ENCODE measurements at places on chromosomes 7 and 10.

DNA sequence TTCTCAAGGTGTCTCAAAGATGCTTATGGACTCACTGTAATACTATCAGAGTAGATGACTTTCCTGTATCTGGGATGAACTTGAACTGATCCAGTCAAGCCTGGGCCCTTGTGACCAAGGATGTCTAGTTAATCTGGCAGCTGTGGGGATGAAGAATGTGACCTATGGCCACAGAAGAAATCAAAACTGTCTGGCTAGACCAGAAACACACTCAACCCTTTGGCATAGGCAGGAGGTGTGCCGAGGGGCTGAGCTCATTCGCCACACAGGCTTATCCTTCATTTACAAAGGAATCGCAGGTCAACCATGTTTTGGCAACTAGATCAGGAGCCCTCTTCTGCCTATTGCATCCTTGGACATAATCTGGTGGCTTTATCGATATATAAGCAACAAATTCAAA, 110.6 kb downstream of the ATXN7L1 start:
- no peak for DNase-seq

DNA sequence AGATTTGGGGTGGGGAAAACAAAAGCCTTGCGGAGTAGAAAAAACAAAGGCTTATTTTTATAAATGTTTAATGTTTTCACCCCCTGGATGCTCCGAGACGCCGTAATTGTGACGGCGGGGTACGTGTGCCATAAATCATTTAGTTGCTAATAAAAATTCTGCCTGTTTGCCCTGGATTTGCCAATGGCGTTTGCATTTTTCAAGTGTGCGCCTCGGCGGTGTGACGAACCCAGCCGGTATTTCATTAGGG, 2.5 kb upstream of the TNRC18 start:
- DNase-seq, result peak; percentile 69

- no peak for DNase-seq
These were observed 375 bp upstream of the FGF8 start for GRCh38 chr10:101776161-101776817.

- no peak for DNase-seq
These were observed 50.6 kb downstream of the FAM241B start for GRCh38 chr10:69680610-69681009.

DNA sequence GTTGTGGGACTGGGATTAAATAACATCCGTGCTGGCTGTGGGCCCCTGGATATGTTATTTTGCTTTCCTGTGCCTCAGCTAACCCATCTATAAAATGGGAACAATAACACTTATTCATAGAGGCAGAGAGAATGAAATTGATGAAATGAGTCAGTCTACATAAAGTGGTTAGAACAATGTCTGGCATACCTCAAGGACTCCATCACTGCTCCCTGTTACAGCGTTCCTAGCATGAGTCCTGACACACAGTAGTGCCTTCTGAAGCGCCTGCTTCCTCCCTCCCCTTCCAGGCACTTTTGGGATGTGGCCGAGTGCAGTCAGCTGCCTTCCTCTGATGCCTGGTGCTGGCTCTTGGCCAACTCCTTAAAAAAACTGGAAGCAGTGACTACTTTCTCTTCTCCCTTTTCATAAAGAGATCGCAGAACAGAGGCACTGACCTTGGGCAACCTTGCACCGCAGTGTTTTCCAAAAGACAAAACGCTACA, 108.4 kb upstream of the ZMIZ1 start:
- DNase-seq, result peak; percentile 62

DNA sequence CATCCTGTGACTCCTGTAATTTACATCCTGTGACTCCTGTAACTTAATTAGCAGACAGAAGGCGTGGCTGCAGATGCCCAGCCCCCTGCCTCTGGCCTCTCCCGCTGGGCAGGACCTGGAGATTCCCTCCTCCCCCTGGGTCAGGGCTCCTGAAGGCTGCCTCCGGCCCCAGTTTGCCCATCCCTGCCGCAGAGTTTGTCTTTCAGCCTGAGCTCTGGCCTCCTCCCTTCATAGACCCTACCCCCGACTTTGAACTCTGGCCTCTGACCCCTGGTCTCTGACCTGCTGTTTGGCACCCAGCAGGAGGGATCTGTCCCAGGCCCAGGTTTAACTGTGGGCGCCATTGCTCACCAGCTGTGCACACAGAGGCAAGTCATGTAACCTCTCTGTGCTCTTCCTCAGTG, 45.6 kb downstream of the ELFN1 start:
- no peak for DNase-seq

DNA sequence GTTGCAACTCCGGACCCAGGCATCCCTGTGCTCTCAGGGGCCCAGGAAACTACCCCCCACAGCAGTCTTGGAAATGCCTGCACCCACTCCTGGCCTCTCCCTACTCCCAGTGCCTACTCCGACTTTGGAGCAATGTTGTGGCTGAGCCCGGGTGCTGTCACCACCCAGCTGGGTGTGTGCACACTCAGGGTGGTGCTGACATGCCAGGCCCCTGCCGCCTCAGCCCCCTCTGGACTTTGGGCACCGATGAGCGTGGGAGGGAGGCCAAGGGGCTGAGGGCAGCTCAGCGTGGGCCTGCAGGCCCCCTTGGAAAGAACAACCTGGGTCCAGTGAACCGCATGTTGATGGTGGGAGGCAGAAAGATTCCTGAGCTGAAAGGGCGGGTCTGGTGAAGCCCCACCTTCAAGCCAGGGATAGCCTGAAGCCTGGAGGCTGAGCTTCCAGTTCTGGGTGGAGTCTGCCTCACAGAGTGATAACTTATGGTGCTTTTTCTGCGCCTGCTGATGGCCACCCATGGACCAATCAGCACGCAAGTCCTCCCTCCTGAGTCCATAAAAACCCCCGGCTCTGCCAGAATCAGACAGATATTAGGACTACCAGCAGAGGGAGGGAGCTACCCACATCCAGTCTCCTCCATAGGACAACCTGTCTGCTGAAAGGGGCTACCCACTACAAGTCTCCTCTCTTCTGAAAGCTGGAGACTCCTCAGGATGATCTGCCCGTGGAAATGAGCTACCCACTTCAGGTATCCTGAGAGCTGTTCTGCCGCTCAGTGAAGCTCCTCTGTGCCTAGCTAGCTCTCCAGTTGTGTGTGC, 380.4 kb upstream of the SORCS1 start:
- DNase-seq, result no peak

- no peak for DNase-seq
These were observed 127.3 kb downstream of the CUL2 start for GRCh38 chr10:34962866-34963265.

- DNase-seq, result no peak
These were observed 106.7 kb downstream of the NKX6-2 start for GRCh38 chr10:132679217-132679595.

DNA sequence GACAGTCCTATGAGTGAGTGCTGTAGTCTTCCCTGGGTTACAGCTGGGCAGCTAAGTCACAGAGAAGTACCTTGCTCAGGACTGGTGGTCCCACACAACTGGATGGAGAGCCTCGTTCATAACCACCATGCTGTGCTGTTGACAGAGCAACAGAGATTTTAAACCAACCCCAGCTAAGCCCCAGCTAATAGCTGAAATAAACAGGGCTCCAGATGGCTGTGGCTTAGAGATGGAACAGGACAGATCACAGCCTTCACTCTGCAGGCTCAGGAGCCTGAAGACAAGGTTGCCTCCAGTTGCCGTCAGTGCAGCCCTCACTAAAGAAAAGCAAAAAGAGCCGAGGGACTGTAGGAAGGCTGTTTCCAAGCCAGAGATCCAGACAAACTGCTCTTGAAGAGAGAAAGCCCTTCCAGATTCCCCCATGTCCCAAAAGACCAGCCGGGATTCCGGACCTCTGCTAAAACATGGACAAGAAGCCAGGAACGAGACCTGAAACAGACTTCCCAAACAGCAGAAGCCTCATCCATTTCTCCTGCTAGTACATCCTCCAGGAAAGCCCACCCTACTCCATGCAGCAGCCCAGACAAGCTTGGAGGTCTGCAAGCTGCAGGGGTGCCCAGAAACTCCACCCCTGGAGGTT, 4.2 kb downstream of the HTRA1 start:
- DNase-seq, result no peak

DNA sequence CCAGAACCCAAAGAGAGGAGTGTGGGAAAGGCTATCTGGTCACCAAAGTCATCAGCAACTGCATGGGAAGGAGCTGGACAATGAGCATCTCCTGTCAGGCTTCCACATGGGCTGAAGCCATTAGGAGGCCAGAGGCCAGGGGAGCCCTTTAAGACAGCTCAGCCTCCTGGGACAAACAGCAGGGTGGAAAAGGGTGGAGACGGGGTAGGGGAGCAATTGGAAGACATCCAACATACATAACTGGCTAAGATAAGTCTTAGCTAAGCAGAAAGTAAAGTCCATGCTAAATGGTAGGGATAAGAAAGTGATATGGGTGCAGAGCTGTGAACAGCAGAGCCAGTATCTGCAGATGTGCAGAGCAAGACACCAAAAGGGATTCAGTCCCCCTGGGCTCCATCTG, 1.5 kb upstream of the OAT start:
- no peak for DNase-seq

DNA sequence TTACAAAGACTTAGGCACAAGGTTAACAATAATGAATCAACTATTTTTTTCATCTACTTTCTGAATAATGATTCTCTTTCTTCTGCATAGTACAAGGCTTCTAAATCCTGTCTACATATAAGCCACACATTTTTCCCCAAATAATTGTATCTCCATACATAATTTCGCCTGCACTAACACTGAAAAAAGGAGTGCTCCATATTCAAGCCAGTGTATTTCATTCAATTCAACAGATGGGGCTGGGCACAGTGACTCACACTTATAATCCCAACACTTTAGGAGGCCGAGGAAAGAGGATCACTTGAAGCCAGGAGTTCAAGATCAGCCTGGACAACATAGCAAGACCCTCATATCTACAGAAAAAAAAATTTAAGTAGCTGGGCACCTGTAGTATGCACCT, 86.0 kb upstream of the ZNF800 start:
- no peak for DNase-seq

GRCh38 chr10:9875353-9875752, 1142.3 kb upstream of the CELF2 start:
- no peak for DNase-seq

DNA sequence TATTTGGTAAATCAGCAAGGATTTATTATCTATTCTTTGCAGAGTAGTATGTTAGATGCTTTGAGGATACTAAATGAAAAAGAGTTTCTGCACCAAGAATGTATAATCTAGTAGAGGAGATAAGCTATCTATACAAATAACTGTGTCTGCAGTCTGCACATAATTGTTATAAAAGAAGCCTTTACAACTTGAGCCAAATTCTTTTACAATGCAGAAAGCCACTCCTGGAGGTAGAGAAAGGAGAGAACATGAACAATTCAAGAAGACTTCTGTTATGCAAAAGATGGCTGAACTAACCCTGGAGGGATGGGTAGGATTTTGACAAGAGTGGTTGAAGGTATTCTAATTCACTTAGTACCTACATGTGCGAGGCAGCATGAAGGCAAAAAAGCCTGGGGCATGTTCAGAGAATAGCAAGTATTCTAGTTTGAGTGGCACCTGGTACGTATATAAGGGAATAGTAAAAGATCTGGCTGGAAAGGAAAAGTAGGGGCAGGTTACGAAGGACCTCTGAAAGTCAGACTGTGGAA, 251.1 kb upstream of the KAT6B start:
- DNase-seq, result no peak

- no peak for DNase-seq
These were observed 169.5 kb upstream of the ZMIZ1 start for GRCh38 chr10:78899098-78899754.

DNA sequence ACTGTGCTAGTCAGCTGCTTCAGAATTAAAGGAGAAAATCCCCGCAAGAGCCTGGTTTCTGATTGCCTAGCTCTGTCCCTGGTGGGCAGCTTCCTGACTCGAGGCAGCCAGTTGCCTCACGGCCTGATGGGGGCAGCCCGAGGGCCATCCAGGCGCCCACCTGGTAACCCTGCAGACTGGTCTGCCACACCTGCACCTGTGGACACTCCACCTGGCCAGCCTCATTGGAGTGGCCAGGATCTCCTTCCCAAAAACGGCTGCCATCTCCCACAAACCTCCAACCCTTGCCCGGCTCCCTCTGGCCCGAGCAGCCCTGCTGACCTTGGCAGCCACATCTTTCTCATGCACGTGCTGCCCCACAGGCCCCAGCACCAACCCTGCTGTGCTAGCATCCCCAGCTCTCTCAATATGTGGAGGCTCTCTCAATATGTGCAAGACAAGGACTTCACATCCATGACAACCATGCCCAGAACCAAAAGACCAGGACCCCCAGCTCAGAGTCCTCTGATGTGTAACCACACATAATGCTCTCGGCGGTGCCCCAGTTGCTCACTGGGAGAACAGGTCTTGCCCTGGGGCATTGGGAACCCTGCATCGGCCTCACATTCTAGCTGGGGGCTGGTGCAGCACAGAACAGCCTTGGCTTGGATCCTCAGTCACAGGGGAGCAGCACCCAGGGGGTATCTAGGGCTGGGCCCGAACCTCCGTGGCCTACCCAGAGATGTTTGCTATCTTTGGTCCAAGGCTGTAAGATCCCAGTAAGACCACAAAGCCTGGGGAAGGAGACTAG, 14.6 kb downstream of the DRGX start:
- DNase-seq, result no peak

DNA sequence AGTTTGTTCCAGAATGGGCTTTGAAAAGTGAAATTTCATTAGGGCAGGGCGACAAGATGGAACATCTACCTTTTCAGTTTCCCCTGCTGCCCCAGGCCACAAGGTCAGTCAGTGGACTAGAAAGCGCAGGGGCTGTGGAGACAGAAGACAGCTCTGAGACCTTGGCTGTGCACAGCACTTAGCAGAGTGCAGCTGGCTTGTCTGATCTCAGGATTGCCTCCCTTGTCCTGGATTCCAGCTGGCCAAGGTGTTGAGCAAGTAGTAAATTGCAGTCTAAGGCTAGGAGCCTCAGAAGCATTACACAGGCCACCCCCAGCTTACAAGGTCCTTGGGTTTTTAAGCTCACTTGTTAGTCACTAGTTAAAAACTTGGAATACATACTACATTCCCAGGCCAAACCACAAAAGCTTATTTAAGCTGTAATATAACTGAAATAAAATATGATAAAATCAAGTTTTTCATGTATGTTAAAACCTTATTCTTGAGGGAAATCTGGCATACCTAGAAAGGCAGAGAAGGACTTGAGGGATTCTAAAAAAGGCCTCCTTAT, 67.3 kb upstream of the NPY start:
- no peak for DNase-seq

DNA sequence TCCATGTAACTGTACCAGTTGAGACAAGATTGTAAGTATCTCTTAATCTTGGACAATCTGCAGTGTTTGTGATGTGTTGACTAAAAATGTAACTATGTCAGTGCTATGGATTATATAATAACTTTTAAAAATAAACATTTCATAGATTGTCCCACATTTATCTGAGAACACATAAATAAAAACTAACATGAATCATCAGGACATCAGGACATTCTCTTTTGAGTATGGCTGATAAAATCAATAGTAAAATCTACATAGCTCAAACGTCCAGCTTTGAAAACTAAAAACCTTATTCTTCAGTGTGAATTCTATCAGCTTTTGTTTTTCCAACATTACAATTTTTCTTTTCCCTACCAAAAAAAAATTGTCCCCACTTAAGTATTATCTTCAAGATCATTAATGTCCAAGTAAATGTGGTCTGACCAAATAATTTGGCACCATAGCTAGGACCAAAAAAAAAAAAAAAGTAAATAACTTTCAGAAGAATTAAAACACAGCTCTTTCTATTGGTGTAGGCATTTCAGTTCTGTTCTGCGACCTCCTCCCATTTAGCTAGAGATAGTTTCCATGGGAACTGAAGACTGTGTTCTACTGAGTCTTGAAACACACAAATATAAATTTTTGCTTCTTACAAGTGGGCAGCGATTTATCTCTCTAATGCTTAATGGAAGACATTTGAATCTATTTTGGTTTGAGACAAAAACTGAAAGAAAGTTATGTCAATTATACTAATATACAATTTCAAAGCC, 123.0 kb upstream of the SGCE start:
- no peak for DNase-seq

All from GM04504 (cell line).